ENCODE measurements at places on chromosomes 2 and 18.

- DNase-seq: no peak
Observed at GRCh38 chr2:126864861-126865260, 33.8 kb upstream of the TEX51 start.

DNA sequence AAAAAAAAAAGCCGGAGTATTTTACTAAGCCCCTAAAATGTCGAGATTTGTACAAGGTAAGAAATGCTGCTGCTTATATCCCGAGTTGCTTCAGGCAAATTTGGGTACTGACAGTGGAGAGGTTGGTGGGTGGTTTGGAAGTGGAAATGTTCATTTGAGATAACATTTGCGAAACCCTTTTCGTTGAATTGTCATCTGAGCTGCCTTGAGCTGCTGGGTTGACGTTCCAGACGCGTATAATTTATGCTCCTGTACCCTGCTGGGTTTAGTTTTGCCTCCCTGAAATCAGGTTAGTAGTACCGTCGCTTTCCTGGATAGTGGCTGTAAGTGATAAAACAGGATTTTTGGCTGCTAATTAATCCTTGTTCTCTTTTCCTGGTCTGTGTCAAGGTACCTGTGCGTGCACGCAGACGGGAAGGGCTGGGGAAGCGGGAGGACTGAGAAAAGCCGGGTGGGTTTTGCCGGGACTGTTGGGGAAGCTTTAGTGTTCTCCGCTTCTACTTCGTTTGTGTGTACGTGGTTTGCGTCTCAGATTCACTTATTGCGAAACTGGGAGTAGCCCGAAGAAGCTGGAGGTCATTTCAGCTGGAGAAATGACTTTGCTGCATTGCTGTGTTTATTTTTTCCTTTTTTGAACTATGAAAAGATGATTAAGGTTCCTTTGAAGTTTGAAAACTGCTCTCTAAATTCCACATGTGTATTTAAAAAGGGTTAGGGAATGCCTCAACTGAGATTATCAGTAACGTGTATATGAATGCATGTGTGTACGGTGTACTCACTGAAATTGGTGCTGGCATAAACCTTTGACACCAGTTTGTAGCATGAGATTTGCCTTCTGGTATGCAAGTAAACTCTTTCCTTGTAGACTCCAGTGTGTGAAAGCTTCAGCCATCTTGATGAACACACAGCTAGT is 709 bp downstream of the UGP2 start:
- peak; percentile 54 for DNase-seq

DNA sequence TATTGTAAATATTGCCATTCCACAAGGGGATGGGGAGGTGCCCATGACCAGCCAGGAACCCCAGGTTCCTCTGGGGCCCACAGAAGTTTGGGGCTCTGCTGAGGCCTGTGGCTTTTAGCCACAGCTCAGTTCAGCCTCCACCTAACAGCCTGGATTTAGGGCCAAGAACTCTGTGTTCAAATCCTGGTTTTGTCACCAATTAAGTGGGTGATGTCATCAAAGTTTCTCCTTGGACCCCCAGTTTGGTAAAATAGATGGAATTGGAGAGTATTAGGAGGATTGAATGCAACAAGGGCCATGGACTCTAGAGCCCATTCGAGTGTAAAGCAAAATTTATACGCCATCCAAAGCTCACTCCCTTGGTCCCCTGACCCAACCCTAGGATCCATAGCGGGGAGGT is 3.2 kb upstream of the FEV start:
- no peak for DNase-seq

GRCh38 chr2:223262946-223263345 is 211.0 kb downstream of the KCNE4 start:
- no peak for DNase-seq

- no peak for DNase-seq
Observed at GRCh38 chr2:152330235-152330866, 4.6 kb upstream of the FMNL2 start.

GRCh38 chr18:3593381-3593903 is 143.5 kb downstream of the TGIF1 start:
- no peak for DNase-seq

GRCh38 chr2:238305965-238306671 is 14.2 kb upstream of the TRAF3IP1 start:
- no peak for DNase-seq
